PC-9 (cell line): ENCODE measurements at places on chromosomes 1 and 21. TPM values are rescaled to one million over a fixed set of nuclear protein-coding genes. Genes with fewer than 3 reads are reported as not detected.

The SLFNL1 gene
- total RNA-seq, result 0.35 and 0.41 TPM in 2 replicates

- no peak overlapping the region for H3K27ac ChIP-seq
- H3K27me3 ChIP-seq, result no peaks in the 10 kb centered on the region
- H3K36me3 ChIP-seq, result no peaks in the 10 kb centered on the region
- no peak for DNase-seq
These were observed 259.2 kb upstream of the NFIA start for GRCh38 chr1:60823151-60823550.

DNA sequence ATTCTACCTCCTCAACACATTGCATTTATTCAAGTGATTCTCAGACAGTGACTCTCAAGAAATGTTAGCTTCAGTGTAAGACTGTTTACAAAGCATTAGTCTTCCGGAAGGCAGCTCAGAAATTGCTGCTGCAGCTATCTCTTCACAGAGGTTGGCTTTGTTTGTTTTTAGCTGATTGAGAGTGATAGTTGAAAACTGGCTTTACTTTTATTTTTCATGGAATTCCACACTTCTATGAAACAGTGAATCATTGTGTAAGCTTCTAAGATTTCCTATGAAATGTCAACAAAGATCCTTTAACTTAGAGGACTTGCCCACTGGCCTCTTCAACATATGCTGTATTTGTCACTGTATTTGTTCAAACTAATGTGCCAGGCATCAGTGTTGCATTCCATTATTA lies 121.3 kb downstream of the TNNI3K start:
- H3K4me1 ChIP-seq, result no peaks in the 10 kb centered on the region
- no peak overlapping the region for H3K4me3 ChIP-seq
- peak; percentile 1 for DNase-seq
- no peaks in the 10 kb centered on the region for H3K36me3 ChIP-seq
- H3K27ac ChIP-seq, result no peak overlapping the region

The CELA3B gene
- total RNA-seq, result not detected in 2 replicates

The FASLG gene
- total RNA-seq, result not detected in 2 replicates

DNA sequence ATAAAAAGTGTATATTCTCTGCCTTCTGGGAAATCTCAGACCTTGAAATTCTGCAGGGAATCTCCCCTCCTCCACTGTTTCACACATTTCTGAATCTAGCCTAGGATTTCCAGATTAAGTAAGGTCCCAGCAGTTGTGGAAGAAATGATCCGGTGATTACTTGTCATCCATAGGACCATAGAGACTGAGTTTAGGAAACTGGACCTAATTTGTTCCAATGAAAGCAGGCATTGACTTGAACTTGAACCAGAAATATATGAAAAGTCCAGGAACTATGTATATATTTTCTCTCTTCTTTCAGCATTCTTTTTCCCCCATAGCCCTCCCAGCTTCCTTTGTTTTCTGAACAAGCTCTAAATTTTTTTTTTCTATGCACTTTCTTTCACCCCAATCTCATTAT lies 149.5 kb upstream of the SPAG17 start:
- H3K4me3 ChIP-seq, result no peak overlapping the region
- no peak for DNase-seq
- H3K4me1 ChIP-seq, result peaks cover 8% of the 10 kb centered on the region; the same call in 1 of the 2 replicates
- no peak overlapping the region for H3K27ac ChIP-seq
- no peaks in the 10 kb centered on the region for H3K36me3 ChIP-seq
